ENCODE measurements at places on chromosomes 11 and 22.

- H3K4me1 ChIP-seq: no peaks in the 10 kb centered on the region
- DNase-seq: no peak
- H3K27ac ChIP-seq: no peak overlapping the region
- H3K36me3 ChIP-seq: no peaks in the 10 kb centered on the region
- H3K27me3 ChIP-seq: no peaks in the 10 kb centered on the region
- H3K4me3 ChIP-seq: no peak overlapping the region
These were observed 113.8 kb upstream of the NARS2 start for GRCh38 chr11:78688460-78688859.

- no peak overlapping the region for H3K27ac ChIP-seq
- no peaks in the 10 kb centered on the region for H3K4me1 ChIP-seq
- H3K36me3 ChIP-seq: peaks cover 61% of the 10 kb centered on the region
- no peak overlapping the region for H3K4me3 ChIP-seq
These were observed 57.3 kb upstream of the SCUBE2 start for GRCh38 chr11:9148727-9149126.

GRCh38 chr11:123227763-123228495 is 32.9 kb upstream of the CLMP start:
- H3K27me3 ChIP-seq: no peaks in the 10 kb centered on the region
- no peak for DNase-seq
- H3K27ac ChIP-seq: no peak overlapping the region
- H3K36me3 ChIP-seq: no peaks in the 10 kb centered on the region
- no peak overlapping the region for H3K4me3 ChIP-seq
- no peaks in the 10 kb centered on the region for H3K4me1 ChIP-seq

DNA sequence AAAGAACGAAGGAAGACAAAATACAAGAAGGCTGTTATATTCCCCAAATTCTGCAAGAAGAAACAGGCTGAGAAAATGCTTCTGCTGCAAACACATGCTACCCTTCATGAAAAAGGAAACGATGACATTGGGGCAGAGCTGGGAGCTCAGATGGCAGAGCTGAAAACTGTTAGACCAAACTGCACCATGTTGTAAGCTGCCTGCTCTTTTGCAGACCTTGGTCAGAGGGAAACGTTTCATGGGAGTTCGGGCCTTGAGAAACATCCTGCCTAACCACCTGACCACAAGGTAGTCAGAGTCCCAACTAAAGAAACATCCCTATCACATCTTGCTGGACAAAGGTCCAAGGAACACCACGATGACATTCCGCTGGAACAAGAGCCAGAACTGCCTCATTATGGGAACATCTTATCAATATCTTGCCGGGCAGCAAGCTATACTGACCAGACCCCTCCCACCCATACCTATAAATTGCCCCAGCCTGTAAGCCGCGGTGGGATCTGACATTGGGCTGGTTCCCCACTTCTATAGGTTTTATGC is 110.7 kb upstream of the CTSC start:
- no peaks in the 10 kb centered on the region for H3K36me3 ChIP-seq
- H3K4me3 ChIP-seq: no peak overlapping the region
- H3K4me1 ChIP-seq: no peaks in the 10 kb centered on the region
- DNase-seq: no peak
- no peaks in the 10 kb centered on the region for H3K27me3 ChIP-seq

GRCh38 chr22:20206709-20207215 is 55.9 kb upstream of the CCDC188 start:
- H3K27me3 ChIP-seq: no peaks in the 10 kb centered on the region
- peak overlapping the region; percentile 59 for H3K27ac ChIP-seq
- peak overlapping the region; percentile 82 for H3K4me3 ChIP-seq
- H3K36me3 ChIP-seq: no peaks in the 10 kb centered on the region
- no peak for DNase-seq

DNA sequence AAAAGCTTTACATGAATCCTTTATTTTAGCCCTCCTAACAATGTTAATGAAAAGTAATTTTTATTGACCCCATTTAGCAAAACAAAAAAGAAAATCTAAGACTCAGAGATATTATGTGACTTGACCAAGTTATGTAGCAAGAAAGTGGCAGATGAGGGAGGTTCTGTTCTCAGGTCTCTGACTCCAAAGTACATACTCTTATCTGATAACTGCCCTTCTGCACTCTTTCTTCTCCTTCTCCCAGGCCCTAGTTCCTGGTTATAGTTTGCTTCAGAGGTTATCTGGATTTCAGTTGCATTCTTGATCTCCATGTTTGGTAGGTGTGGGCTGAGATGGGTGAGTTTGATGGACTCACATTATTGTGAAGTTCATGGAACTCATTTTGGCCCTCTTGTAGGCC is 4.5 kb downstream of the OR9Q2 start:
- no peaks in the 10 kb centered on the region for H3K27me3 ChIP-seq
- no peaks in the 10 kb centered on the region for H3K36me3 ChIP-seq
- no peak for DNase-seq
- no peak overlapping the region for H3K27ac ChIP-seq
- H3K4me1 ChIP-seq: no peaks in the 10 kb centered on the region

- no peaks in the 10 kb centered on the region for H3K36me3 ChIP-seq
- no peak for DNase-seq
- H3K4me3 ChIP-seq: no peak overlapping the region
- H3K27me3 ChIP-seq: no peaks in the 10 kb centered on the region
- no peaks in the 10 kb centered on the region for H3K4me1 ChIP-seq
These were observed 120.4 kb downstream of the CCDC34 start for GRCh38 chr11:27242591-27242990.

GRCh38 chr11:76806131-76806530 is 23.0 kb downstream of the TSKU start:
- no peaks in the 10 kb centered on the region for H3K27me3 ChIP-seq
- H3K4me1 ChIP-seq: no peaks in the 10 kb centered on the region
- no peak overlapping the region for H3K4me3 ChIP-seq
- H3K36me3 ChIP-seq: no peaks in the 10 kb centered on the region

- H3K27me3 ChIP-seq: peaks cover 3% of the 10 kb centered on the region
- H3K4me1 ChIP-seq: peaks cover 7% of the 10 kb centered on the region
- H3K27ac ChIP-seq: no peak within 1 kb of the TSS
These were observed at the start of gene POU2AF3 for GRCh38 chr11:111298413-111299100. TSS of gene POU2AF3 (plus strand) at chr11:111298546. CDS start at chr11:111298582, 36 bp downstream.

DNA sequence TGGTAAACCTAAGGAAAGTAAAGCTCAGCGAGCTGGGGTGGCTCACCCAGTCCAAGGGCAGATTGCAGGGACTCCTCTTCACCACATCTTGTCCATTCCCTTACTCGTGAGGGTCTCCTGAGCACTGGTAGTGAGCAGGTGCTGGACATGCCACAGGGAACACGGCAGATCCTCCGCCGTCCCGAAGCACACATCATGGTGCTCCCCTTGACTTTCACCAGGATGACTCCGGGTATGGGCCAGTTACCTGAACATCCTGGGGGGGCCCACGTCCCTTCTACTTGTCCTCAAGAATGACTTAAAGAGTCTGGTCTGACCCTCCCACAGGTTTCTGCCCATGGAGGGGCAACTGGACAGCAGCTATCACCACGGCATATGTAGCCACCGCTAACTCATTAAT is 8.0 kb upstream of the SF1 start:
- H3K36me3 ChIP-seq: peaks cover 27% of the 10 kb centered on the region
- no peak overlapping the region for H3K27ac ChIP-seq
- no peak for DNase-seq
- no peaks in the 10 kb centered on the region for H3K27me3 ChIP-seq

DNA sequence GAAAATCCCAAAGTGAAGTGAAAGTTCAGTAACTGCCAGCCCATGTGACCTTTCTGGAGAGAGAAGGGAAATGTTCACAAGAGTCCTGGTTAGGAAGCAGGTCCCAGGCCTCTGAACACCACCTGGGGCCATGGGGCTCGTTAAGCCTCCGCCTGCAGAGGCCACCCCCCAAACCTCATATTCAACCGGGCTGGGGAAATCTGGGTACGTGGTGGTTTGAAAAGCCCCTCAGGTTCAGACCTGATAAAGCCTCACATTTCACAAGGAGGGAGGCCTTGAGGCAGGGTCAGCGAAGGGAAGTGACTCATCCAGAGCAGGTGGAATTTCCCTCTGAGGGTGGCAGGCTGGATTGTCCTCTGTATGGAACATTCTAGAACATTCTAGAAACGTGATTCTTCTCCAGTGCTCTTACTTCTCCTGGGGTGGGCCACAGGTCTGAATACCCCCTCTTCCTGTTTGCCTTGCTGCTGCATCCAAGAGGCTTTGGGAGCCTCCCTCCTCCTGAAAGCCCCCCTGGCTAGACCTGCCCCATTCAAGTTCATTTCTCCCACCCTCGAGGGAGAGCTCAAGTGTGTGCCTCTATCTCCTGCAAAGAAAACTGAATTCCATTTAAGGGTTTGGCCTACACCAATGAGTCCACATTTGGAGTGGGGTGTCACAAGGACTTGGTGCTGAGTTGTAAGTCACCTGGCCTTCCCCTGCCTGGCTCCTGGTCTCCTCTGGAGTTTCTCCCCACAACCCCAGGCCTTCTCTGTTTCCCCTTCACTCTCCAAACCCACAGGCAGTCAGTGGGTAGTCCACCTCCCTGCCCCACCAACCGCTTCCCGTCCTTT is 6.3 kb downstream of the FXYD2 start:
- no peaks in the 10 kb centered on the region for H3K27me3 ChIP-seq
- no peaks in the 10 kb centered on the region for H3K36me3 ChIP-seq
- no peak overlapping the region for H3K27ac ChIP-seq
- no peak overlapping the region for H3K4me3 ChIP-seq
- H3K4me1 ChIP-seq: peaks cover 54% of the 10 kb centered on the region
- peak; percentile 54 for DNase-seq

DNA sequence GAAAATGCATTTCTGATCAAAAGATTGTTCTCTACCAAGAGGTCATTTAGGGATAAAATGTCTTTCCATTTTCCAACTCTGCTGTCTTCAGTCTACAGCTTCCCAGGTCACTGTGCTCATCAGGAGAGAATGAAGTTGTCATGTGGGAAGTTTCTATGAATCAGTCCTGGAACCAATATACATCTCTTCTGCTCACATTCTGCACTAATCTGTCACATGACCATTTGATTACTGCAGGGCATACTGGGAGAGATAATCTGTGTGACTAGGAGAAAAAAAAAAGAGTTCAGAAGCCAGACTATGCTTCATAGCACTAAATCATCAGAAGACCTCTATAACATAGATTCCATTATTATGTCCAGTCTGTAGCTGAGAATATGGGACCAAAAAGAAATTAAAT is 611.5 kb downstream of the KCNA4 start:
- no peaks in the 10 kb centered on the region for H3K36me3 ChIP-seq
- no peak overlapping the region for H3K27ac ChIP-seq
- H3K4me1 ChIP-seq: no peaks in the 10 kb centered on the region
- no peak for DNase-seq
- no peaks in the 10 kb centered on the region for H3K27me3 ChIP-seq

- H3K4me1 ChIP-seq: no peaks in the 10 kb centered on the region
- no peaks in the 10 kb centered on the region for H3K27me3 ChIP-seq
- H3K36me3 ChIP-seq: no peaks in the 10 kb centered on the region
- H3K27ac ChIP-seq: no peak overlapping the region
- DNase-seq: no peak
- H3K4me3 ChIP-seq: no peak overlapping the region
These were observed 21.0 kb upstream of the SWAP70 start for GRCh38 chr11:9642894-9643293.

GRCh38 chr11:33266393-33267215 is 9.4 kb downstream of the HIPK3 start:
- no peaks in the 10 kb centered on the region for H3K27me3 ChIP-seq
- H3K4me3 ChIP-seq: no peak overlapping the region
- no peaks in the 10 kb centered on the region for H3K4me1 ChIP-seq
- H3K36me3 ChIP-seq: no peaks in the 10 kb centered on the region

DNA sequence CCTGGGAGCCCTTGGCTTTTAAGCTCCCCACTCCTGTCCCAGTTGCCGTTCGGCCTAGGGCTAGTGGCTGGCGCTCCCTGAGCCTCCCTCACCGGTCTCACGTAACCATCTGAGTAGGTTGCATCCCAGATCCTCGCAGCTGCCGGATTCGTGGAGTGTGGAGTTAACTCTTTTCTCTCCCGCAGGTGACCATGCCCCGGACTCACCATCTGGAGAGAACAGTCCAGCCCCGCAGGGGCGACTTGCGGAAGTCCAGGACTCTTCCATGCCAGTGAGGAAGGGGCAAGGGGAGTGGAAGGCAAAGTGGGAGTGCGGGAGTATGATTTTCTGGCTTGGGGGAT is 902 bp downstream of the MUS81 start:
- H3K4me1 ChIP-seq: peaks cover 33% of the 10 kb centered on the region
- H3K27me3 ChIP-seq: no peaks in the 10 kb centered on the region
- DNase-seq: no peak
- H3K27ac ChIP-seq: peak overlapping the region; percentile 86
- peak overlapping the region; percentile 96 for H3K4me3 ChIP-seq
- H3K36me3 ChIP-seq: peaks cover 42% of the 10 kb centered on the region

- H3K4me3 ChIP-seq: no peak overlapping the region
- no peak for DNase-seq
- H3K36me3 ChIP-seq: no peaks in the 10 kb centered on the region
- H3K4me1 ChIP-seq: no peaks in the 10 kb centered on the region
- H3K27ac ChIP-seq: no peak overlapping the region
- no peaks in the 10 kb centered on the region for H3K27me3 ChIP-seq
These were observed 998.1 kb downstream of the DLG2 start for GRCh38 chr11:84628871-84629620.

GRCh38 chr22:23180301-23180892 is at the start of gene BCR:
TSS of gene BCR (plus strand) at chr22:23180509. CDS start at chr22:23180961, 452 bp downstream.
- peak; percentile 52 for DNase-seq
- peak within 1 kb of the TSS; percentile 71 for H3K4me3 ChIP-seq
- no peaks in the 10 kb centered on the region for H3K36me3 ChIP-seq
- peak within 1 kb of the TSS; percentile 47 for H3K27ac ChIP-seq
- peaks cover 48% of the 10 kb centered on the region for H3K4me1 ChIP-seq
- no peaks in the 10 kb centered on the region for H3K27me3 ChIP-seq

DNA sequence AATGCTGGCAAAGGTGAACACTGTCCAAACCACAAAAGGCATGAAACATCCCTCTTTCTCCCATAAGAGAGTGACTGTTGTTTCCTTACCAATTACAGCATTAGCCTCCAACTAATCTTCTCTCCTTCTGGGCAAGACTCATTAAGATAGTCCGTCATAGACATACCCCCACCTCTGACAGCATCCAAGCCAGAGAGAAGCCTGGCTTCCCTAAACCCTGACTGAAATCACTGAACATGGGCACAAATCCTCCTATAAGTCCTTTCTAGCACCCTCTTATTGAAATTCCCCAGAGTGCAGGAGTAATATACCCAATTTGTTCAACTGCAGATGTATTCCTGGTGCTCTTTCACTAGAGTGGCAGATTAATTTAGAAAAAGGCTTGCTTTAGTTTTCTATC is 1.7 kb upstream of the RNASEH2C start:
- peaks cover 13% of the 10 kb centered on the region for H3K36me3 ChIP-seq
- H3K4me1 ChIP-seq: peaks cover 15% of the 10 kb centered on the region
- no peak for DNase-seq
- no peak overlapping the region for H3K27ac ChIP-seq
- H3K4me3 ChIP-seq: no peak overlapping the region

Measured in effector memory CD4-positive, alpha-beta T cell (primary cell).